Natural killer cell (primary cell): ENCODE measurements at places on chromosomes 3 and 15. TPM values are rescaled to one million over a fixed set of nuclear protein-coding genes. Genes with fewer than 3 reads are reported as not detected.

DNA sequence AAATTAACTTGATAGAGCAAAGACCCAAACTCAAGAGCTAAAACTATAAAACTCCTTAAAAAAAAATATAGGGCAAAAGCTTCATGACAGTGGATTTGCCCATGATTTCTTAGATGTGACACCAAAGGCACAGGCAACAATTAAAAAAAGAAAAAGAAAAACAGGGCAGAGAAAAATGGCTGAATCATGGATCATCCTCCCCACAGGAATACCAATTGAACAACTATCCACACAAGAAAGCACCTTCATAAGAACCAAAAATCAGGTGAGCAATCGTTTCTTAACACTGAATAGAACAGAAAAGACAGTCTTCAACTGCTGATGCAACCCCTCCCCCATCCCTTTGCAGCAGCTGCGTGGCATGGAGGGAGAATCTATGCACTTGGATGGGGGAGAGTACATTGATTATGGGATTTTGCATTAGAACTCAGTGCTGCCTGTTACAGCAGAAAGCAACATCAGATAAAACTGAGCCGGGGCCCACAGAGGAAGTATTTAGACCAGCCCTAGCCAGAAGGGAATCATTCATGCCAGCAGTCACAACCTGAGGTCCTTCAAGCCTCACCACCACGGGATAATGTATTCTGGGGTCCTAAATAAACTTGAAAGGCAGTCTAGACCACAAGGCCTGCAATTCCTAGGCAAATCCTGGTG, 15.7 kb downstream of the C3orf33 start:
- no peak for DNase-seq
- no peak overlapping the region for H3K4me3 ChIP-seq
- H3K4me1 ChIP-seq: no peaks in the 10 kb centered on the region
- H3K27ac ChIP-seq: no peak overlapping the region
- H3K36me3 ChIP-seq: no peaks in the 10 kb centered on the region

- H3K4me3 ChIP-seq: no peak overlapping the region
- H3K27ac ChIP-seq: no peak overlapping the region
- DNase-seq: no peak
Measured at GRCh38 chr15:66071160-66071920, 182.2 kb downstream of the MEGF11 start.

DNA sequence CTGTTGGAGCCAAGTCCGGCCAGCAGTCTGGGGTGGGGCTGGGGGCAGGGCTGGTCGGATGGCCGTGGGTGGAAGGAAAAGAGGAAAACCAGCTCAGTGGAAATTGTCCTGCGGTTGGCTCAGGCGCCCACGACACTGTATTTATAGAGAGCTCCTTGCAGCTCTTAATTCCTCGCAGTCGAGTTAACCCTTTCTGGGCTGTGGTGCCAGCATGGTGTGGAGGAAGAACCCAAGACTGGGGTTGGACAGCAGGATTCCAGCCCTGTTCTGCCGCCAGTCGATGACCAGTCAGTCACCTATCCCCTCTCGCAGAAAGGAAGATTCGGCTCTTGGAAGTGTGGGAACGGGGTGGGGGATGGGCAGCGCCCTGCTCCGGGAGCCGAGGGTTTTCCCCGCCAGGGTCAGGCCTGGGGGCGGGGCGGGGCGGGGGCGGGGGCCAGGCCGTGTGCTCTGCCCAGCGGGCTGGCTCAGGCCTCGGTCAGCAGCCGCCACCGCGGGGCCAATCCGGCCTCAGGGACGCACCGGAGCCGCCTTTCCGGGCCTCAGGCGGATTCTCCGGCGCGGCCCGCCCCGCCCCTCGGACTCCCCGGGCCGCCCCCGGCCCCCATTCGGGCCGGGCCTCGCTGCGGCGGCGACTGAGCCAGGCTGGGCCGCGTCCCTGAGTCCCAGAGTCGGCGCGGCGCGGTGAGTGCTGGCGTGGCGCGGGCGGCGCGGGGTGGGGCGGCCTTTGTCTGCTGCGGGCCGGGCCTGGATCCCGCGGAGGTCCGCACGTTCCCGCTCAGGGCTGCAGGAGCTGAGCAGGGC, at the start of gene CD276:
Gene CD276 (plus strand): TSS at position 607 of the 804 bp plus-strand sequence. CDS start 15,257 bp downstream, outside the sequence.
- no peak within 1 kb of the TSS for H3K4me3 ChIP-seq
- H3K27ac ChIP-seq: no peak within 1 kb of the TSS
- no peaks in the 10 kb centered on the region for H3K36me3 ChIP-seq
- H3K4me1 ChIP-seq: peaks cover 12% of the 10 kb centered on the region
- DNase-seq: no peak

GRCh38 chr3:179330438-179330837, 7.6 kb downstream of the ZNF639 start:
- no peak for DNase-seq
- H3K27ac ChIP-seq: no peak overlapping the region
- peaks cover 68% of the 10 kb centered on the region for H3K36me3 ChIP-seq
- H3K4me1 ChIP-seq: peaks cover 1% of the 10 kb centered on the region
- H3K4me3 ChIP-seq: no peak overlapping the region

GRCh38 chr3:11583235-11583634, 60.5 kb downstream of the VGLL4 start:
- no peaks in the 10 kb centered on the region for H3K27me3 ChIP-seq
- peaks cover 19% of the 10 kb centered on the region for H3K4me1 ChIP-seq
- no peak overlapping the region for H3K27ac ChIP-seq
- H3K4me3 ChIP-seq: no peak overlapping the region

Gene AGBL1
- not detected for total RNA-seq

Gene IL20RB
- 3.6 TPM for total RNA-seq
